Memory B cell (primary cell): ENCODE measurements at places on chromosomes 7 and 10.

- no peaks in the 10 kb centered on the region for H3K4me1 ChIP-seq
- peaks cover 51% of the 10 kb centered on the region for H3K36me3 ChIP-seq
- DNase-seq: no peak
- H3K4me3 ChIP-seq: no peak overlapping the region
- H3K27me3 ChIP-seq: no peaks in the 10 kb centered on the region
- H3K27ac ChIP-seq: no peak overlapping the region
These were observed 174.6 kb downstream of the PIP4K2A start for GRCh38 chr10:22539579-22540298.

GRCh38 chr10:78507510-78508160, 474.0 kb downstream of the RPS24 start:
- no peaks in the 10 kb centered on the region for H3K4me1 ChIP-seq
- H3K4me3 ChIP-seq: no peak overlapping the region
- DNase-seq: no peak
- H3K27ac ChIP-seq: no peak overlapping the region

GRCh38 chr10:47207894-47208469, 92.0 kb upstream of the GDF10 start:
- no peak overlapping the region for H3K27ac ChIP-seq
- H3K36me3 ChIP-seq: peaks cover 2% of the 10 kb centered on the region
- no peak overlapping the region for H3K4me3 ChIP-seq
- DNase-seq: no peak
- H3K4me1 ChIP-seq: no peaks in the 10 kb centered on the region
- peaks cover 5% of the 10 kb centered on the region for H3K27me3 ChIP-seq

DNA sequence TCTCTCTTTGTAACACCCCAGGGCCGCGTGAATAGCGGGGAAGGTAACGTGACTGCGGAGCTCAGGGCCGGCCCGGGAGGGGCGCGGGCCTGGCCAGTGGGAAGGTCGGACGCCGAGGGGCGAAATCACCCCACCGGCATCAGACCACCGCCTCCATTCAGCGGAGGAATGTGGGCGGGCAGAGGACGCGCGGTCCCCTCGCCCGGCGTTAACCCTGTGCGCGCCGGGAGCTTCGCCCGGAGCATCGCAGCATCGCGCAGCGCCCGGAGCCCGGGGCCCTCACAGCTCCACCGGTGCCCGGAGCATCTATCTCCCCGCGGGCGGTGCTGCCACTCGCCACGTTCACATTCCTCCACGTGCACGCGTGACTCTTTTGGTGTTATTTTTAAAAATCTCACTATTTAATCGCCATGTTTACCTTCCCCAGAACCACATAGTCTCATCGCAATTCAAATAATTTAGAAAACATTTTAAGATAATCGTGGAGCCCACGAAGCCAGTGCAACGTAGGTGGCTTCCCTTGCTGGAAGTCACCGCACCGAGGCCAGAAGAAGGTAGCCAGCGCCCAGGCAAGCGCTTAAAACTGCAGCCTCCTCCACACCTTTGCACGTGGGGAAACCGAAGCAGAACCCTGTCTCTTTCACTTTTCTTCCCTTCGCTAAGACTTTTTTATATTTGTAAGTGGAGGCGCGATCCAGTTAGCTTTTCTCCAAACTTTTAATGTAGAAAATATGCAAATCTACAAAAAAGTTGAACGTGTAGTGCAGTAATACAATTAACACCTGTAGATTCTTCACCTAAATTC, 21.8 kb downstream of the FGFBP3 start:
- peaks cover 2% of the 10 kb centered on the region for H3K27me3 ChIP-seq
- peak overlapping the region; percentile 92 for H3K4me3 ChIP-seq
- no peak overlapping the region for H3K27ac ChIP-seq
- H3K4me1 ChIP-seq: peaks cover 9% of the 10 kb centered on the region
- no peaks in the 10 kb centered on the region for H3K36me3 ChIP-seq
